NCI-H1048 (cell line): ENCODE measurements at places on chromosomes 7 and 10.

DNA sequence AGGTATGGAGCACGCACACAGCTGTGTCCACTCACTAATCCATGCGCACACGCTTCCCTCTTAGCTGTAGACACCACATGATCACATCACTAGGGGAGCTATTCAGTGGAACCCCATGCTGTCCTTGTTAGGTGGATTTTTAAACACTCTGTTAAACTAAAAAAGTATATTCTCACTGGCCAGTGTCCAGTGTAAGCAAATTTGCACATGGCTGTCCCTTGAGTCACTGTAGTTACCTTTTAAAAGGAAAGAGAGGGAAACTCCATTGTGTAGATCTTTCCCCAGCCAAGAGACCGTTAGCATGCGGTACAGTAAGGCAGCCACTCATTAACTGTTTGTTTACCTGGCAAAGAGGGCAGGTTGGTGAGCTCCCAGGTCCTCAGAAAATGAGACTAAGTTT lies 81.6 kb upstream of the INSYN2A start:
- DNase-seq, result no peak

DNA sequence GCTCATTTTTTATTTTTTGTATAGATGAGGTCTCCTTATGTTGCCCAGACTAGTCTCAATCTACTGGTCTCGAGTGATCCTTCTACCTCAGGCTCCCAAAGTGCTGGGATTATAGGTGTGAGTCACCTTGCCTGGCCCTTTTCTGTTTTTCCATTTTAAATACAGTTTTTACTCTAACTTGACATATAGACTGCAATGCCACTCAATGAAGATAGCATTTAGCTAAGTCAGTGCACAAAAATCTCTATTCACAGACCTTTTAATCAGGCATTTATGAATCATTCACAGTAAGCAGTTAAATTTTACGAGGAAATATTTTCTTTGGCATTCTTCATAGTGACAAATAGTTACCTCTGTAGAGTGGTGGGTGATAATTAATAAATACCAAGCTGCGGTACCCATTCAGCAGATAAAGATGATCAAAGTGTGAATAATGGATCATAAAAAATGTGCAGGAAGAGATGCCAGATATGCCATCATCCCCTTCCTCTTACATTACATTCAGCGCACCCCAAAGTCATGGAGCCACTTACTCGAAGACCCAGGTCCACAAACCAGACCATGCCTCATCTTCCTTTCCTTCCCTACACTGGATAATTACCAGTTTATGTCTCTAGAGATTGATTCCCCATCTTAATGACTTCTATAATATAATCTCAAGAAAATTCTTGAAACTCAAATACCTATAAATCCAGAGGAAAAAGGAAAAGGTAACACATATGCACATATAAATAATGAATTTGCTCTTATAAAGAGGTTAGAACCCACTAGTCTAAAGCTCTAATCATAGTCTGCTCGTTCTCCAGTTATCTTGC lies 56.0 kb downstream of the UBE2H start:
- DNase-seq, result no peak

DNA sequence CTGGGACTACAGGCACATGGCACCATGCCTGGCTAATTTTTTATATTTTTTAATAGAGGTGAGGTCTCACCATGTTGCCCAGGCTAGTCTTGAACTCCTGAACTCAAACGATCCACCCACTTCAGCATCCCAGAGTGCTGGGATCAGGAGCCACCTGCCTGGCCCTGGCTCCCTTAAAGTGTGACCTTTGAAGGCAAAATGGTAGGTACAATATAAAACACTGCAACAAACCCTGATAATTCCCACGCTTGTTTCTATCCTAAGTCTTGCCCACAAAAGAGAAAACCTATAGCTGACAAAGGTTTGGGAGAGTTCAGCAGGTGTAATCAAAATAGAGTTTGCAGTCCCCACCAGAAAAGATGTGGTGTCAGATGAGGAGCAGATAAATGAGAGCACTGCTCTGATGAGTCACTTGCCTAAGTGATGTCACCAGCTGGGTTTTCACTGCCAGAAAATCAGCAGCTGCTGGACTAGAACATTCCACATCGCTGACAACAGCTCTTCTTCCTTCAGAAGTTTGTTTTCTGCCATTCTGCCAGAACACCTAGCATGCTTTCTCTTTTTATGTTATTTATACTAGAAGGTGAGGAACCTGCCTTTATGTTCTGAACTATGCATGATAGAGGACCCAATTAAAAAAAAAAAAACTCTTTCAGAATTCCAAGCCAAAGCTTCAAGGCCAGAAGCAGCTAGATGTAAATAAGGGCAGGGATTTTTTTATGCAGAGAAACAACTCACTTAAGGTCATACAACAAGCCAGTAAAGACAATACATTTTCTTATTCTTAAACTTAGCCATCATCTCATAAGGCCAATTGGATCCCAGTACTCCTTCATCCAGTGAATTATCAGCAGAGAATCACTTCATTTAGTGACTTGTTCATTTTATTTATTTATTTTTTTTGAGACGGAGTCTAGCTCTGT lies 18.0 kb downstream of the PURB start:
- no peak for DNase-seq

DNA sequence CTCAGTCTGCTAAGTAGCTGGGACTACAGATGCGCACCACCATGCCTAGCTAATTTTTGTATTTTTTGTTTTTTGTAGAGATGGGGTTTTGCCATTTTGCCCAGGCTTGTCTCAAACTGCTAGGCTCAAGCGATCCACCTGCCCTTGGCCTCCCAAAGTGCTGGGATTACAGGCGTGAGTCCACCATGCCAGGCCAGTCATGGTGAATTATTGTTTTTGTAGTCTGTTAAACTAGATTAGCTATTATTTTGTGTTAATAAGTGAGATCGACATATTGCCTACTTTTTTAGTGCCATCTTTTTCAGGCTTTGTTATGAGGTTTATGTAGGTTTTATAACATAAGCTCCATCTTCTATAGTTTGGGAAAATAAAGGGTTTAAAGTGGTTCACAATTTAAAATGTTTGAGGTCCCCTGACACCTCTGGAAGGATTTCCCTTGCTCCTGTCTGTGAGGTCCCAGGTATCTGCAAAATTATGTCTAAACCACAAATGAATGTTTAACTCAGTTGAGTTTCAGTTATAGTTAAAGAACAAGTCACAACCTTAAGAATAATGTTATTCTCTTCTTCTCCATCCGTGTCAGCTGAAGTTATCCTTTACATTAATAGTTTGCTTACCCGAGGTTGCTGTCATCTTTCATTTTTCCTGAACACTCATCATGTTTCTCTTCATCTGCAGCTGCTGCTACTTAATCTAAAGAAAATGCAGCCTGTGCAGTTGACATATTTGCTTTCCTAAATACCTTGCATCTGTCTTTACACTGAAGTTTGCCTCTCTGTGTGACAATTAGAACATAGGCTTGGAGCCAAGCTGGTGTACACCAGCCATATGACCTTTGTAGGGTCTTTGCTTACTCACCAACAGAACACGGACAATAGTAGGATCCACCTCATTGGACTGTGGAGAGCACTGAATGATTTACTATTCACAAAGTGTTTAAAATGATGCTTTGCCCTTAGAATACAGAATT lies 8.9 kb upstream of the VSTM4 start:
- no peak for DNase-seq

DNA sequence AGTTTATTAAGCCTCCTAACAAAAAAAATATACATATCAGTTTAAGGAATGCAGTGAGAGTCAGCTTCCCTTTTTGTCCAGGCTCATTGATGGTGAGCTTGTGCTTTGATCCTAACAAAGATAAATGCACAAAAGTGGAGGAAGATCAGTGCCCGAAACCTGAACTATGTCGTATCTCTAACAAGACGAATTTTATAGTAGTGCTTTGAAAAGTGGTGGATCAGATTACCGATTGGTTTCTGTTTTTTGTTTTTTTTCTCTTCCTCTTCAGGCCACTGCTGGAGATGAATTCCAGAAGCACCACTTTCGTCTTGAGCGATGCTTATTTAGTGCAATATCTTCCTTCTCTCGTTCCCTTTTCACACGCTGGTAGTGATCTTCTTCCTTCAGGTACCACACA lies 72.8 kb downstream of the RHOBTB1 start:
- DNase-seq, result no peak

DNA sequence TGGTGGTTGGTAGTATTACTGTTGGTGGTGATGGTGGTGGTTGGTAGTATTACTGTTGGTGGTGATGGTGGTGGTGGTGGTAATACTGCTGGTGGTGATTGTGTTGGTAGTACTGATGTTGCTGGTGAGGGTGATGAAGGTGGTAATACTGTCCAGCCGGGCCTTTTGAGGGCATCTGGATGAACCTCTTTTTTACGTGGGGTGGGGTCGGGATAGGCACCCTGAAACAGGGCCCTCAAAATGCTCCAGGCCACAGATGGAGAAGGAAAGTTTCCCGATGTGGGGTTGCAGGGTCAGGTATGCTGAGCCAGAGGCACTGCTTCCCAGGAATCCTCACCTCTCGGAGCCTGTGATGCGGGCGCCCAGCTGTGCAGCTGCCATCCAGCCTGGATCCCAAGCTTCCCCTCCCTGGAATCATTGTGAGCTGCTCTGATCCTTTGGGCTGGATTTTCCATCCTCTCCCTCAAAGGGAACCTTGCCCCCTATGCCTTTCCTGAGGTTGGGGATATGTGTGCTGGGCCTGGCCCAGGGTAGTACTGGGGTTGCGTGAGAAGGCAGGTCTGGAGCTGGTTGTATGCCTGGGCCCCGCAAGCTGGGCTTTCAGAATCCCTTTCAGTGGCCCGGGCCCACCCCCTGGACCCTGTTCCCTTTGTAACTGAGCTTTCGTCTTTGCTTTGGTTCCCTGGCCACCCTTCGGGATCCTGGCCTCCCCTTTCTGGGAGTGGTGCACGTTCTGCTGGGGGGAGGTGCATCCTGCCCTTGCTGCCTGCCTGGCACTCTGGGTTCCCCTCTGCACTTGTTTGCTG lies 43.3 kb downstream of the DOCK1 start:
- no peak for DNase-seq

- no peak for DNase-seq
Observed at GRCh38 chr10:31929261-31930022, 811 bp upstream of the ARHGAP12 start.

- DNase-seq, result no peak
Observed at GRCh38 chr10:94279835-94280709, 82.7 kb downstream of the NOC3L start.

- DNase-seq, result no peak
Observed at GRCh38 chr7:46259947-46260346, 338.9 kb upstream of the IGFBP3 start.

- DNase-seq, result no peak
Observed at GRCh38 chr10:81784111-81784597, 90.8 kb upstream of the NRG3 start.

DNA sequence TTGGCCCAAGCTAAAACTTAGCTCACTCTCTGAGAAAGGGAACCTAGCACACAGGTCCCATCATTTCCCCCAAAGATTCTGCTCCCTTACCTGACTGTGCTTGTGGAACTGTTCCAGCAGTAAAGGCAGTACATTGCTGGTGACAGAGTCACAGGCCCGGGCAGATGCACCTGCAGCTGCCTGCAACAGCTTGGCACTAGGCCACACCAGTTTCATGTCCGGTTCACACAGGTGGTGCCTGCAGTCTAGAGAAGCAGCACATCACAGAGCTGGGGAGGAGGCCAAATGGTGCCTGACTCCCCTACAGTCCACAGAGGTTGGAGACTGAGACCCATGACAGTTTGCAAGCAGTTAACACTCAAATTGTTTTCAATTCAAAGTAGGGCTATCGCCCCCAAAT lies 22.2 kb downstream of the ZDHHC16 start:
- no peak for DNase-seq

DNA sequence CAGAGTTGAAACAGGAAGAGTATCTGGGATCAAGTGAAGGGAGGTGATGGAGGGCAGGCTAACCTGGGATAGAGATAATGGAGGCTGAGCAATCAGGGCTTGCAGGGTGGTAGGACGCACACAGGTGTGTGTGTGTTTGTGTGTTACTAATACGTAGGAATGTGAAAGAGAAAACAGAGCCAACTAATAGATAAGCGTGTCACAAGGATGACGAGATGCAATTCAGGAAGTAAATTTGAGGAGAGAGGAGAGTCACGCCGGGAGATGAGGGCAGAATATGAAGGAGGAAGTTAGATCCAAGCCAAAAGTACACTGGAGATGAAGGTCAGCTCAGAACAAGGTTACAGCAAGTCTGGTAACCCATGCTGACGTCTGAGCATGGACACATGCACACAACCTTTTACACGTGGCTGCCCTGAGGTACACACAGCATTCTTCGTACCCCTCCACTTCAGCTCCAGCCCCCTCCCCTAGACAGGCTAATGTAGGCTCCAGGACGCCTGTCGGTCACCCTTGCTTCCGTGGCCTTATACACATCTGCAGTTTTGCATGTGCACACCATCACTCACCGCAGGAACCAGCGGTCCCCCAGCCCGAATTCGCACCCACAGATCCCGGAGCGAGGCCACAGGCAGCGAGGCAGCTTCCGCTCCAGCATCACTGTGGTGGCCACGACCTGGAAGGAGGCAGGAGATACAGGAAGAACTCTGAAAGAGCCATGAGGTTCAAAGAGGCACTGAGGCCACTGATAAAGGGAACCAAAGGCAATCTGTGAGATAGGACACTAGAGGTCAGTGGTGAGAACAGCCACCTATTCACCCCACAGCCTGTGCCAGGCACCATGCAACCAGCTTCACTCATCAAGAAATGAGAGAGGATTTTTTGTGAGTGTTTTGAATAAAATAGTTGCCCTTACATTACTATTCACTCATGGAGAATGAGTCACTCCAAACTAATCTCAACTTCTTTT lies 23.7 kb upstream of the TRPV6 start:
- no peak for DNase-seq

- no peak for DNase-seq
Observed at GRCh38 chr7:101238226-101239182, 902 bp upstream of the CLDN15 start.

DNA sequence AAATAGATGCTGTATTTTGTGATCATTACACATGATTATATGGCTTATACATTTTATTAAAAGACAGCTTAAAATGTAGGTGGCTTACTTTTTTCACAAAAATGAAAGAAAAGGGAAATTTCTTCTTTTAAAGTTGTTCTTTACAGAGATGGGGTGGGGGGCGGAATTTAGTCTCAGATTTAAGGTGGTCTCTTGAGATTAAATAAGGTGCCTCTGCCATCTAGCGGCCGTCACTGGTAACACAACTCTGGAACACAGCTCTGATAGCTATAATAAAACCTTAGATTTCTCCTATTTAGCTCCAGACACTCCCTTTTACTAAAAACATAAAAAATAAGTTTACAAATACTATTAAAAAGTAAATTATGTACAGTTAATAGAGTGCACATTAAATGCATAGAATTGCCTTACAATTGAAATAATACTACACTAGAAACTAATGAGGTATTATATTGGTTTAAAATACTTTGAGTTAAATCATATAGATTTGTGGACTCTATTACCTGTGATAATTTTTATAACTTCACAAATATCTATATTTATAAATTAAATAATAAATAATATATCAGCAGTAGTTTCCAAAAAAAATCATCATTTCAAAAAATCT lies 210.9 kb downstream of the DGKB start:
- DNase-seq, result no peak
